Activated CD4-positive, alpha-beta T cell treated with anti-CD3 and anti-CD28 coated beads, Interleukin-2, amount 50 U/mL, for 48 hours (primary cell): ENCODE measurements at places on chromosomes 4 and X.
A peak's percentile ranks its signal among the peaks of the same experiment; 100 is the strongest.

GRCh38 chr4:121785479-121785878 lies 15.6 kb upstream of the EXOSC9 start:
- no peak for DNase-seq

DNA sequence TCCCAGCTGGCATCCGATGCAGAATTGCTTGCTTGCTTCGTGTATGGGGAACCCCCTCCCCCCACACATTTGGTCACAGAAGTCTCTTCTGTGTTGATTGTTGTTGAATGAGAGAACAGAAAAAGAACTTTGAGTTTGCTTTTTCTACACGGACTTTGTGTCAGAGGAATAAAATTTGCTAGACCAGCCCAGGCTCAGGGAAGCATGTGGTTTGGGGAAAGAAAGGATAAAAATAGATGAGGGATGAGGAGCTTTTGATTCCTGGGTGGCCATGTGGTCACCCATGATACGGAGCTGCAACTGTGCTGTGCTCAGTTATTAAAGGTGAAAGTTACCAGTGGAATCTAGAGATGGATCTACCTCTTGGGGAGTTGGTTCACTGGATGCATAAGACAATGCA lies 34.2 kb upstream of the ESX1 start:
- no peak for DNase-seq

GRCh38 chr4:155675709-155676429 lies 9.2 kb downstream of the GUCY1A1 start:
- DNase-seq, result no peak

GRCh38 chrX:6071731-6072130 lies 156.9 kb downstream of the NLGN4X start:
- no peak for DNase-seq

- DNase-seq, result no peak
These were observed 111.0 kb downstream of the PGRMC2 start for GRCh38 chr4:128176643-128177042.

GRCh38 chr4:184288451-184289178 lies 70.9 kb upstream of the ENPP6 start:
- DNase-seq, result peak; percentile 55

- DNase-seq, result no peak
These were observed 74.1 kb upstream of the UCP1 start for GRCh38 chr4:140642674-140643437.

DNA sequence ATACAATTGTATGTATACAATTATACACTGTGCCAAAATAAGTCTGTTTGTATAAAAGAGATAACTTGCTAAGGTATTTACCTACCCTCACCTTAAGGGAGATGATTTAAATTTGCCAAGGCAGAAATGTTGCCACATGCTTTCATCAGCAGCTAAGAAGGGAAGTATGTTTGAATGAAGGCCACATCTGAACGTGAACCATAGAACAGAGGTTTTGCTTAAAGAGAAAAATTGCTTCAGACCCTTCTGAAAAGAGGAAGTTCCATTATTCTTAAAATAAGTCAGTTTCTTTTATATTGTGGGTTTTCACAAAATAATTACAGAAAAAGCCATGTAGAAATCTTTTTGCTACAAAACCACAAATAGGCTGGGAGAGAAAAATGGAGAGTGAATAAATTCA lies 621.5 kb upstream of the HTR2C start:
- no peak for DNase-seq

DNA sequence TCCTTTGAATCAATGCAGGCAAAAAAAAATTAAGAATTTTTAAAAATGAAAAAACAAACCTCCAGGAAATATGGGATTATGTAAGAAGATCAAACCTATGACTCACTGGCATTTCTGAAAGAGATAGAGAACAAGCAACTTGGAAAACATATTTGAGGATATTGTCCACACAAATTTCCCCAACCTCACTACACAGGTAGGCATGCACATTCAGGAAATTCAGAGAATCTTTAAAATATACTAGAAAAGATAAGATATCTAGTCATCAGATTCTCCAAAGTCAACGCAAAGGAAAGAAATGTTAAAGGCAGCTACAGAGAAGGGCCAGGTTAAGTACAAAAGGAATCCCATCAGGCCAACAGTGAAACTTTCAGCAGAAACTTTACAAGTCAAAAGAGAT lies 85.6 kb downstream of the ANTXR2 start:
- DNase-seq, result no peak

DNA sequence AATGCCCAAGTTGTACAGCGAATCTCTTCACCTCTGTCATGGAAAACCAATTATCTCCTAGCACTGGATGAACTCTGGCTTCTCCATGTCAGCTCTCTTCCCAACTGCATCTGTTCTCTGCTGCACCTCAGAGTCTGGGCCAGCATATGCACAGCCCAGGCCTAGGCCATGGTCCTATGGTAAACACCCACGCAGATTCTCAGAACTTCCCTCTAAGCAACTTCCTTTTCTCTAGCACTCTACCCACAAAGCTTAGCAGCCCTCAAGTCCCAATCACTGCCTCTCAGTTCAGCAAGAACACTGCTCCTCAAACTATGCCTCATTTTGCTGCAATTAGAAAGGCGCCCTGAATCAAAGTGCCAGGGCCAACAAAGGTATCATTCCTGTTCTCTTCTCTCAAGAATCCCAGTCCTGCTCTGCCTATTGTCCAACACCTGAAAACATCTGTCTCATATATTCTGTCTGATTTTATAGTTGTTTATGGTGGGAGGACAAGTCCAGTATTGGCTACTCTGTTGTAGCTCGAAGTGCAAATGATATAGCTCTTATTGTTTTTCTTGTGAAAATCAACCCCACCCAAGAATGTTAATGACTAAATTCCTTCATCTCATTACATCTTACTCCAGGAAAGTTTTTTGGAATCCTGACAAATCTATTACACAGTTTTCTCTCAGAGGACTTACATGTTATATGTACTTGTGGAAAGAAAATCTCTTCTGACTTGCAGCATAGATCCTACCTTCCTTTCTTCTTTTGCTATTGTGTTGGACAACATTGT lies 85.4 kb downstream of the DCHS2 start:
- no peak for DNase-seq

DNA sequence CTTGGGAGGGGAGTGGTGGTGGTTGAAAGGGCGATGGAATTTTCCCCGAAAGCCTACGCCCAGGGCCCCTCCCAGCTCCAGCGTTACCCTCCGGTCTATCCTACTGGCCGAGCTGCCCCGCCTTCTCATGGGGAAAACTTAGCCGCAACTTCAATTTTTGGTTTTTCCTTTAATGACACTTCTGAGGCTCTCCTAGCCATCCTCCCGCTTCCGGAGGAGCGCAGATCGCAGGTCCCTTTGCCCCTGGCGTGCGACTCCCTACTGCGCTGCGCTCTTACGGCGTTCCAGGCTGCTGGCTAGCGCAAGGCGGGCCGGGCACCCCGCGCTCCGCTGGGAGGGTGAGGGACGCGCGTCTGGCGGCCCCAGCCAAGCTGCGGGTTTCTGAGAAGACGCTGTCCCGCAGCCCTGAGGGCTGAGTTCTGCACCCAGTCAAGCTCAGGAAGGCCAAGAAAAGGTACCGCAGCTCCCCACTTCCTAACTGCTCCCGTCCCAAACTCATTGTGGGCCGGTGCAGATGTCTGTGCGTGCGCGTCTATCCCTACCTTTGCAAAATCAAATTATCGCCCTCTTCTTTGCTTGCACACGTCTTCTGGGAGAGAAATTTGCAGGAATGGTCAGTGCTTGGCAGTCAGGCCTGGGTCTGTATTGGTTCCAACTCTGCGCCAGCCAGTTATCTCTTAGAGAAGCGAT lies 533 bp downstream of the IL15 start:
- peak; percentile 38 for DNase-seq

- DNase-seq, result no peak
These were observed 168.5 kb upstream of the SH3RF1 start for GRCh38 chr4:169439244-169439643.

DNA sequence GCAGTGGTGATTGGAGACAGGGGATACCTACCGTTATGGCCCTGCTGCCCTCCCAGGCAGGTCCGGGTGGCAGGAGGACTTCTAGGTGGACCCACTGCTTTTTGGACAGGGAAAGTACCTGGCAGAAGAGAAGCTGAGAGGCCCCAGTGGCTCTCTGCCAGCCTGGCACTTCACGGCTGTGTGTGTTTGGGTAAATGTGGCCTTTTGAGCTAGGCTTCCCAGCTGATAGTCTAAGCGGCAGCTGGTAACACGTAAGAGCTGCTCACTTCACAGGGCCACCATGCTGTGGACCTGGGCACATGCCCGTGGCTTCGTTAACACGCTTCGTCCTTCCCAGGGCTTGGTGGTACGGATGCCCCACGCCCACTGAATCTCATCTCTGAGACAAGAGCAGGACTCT lies 92.0 kb upstream of the CLCN4 start:
- DNase-seq, result no peak
